NCI-H524 treated with DMSO at 0.1 percent for 48 hours (cell line): ENCODE measurements at places on chromosomes 13 and 19.

GRCh38 chr19:34681478-34681877, 4.0 kb downstream of the ZNF302 start:
- no peak for DNase-seq

- no peak for DNase-seq
Measured at GRCh38 chr19:10538204-10538983, 5.3 kb upstream of the ATG4D start.

GRCh38 chr13:111046590-111047141, 68.4 kb upstream of the ARHGEF7 start:
- DNase-seq, result no peak

DNA sequence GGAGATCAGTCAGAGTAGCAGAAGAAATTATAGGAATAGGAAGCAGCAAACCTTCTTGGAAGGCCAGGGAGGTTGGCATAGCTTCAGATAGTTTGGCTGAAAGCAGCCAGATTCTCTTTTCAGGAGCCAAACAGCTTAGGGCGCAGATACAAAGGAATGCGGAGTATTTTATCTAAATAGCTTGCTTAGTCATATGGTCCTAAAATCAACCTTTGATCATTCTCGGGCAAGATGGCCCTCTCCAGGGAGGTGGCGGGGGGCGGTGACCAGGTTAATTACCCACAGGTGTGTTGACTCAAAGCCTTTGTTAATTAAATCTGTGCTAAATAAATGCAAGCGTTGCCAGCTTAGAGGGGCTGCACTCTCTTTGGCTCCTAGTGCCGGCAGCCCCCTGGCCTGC, 12.5 kb upstream of the NCR1 start:
- no peak for DNase-seq

DNA sequence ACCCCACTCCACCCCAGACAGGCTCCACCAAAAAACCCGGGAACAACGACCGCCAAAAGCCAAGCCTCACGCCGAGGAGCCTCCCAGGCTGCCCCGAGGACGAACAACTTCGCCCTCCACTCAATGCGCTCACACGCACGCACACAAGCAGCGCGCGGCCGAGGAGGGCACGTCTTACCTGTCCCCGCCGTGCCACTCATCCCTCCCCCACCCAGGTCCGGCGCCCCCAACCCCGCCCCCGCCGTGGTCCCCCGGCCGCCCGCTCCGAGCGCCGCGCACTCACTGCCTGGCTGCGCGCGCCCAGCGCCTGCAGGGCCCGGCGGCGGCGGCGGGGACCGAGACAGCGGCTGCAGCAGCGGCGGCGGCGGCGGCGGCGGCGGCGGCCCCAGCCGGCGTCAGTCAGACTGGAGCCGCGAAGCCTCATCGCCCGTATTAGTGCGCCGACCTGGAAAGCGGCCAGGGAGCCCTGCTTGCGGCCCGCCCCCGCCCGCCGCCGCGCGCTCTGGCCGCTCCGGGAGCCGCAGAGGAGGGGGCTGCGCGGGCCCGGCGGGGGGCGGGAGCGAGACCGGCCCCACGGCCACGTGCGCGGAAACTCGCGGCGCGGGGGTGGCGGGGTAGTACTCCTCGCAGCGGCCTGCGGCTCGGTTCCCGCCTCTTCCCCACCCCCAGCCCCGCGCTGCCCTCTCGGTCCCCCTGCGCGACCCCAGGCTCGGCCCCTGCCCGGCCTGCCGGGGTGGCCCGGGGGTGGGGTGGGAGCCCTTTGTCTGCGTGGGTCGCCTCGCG, at the start of gene SMAD9:
Gene SMAD9, minus strand, starts transcription at position 406 of the 783 bp plus-strand sequence. CDS start 40,549 bp downstream, outside the sequence.
- no peak for DNase-seq

DNA sequence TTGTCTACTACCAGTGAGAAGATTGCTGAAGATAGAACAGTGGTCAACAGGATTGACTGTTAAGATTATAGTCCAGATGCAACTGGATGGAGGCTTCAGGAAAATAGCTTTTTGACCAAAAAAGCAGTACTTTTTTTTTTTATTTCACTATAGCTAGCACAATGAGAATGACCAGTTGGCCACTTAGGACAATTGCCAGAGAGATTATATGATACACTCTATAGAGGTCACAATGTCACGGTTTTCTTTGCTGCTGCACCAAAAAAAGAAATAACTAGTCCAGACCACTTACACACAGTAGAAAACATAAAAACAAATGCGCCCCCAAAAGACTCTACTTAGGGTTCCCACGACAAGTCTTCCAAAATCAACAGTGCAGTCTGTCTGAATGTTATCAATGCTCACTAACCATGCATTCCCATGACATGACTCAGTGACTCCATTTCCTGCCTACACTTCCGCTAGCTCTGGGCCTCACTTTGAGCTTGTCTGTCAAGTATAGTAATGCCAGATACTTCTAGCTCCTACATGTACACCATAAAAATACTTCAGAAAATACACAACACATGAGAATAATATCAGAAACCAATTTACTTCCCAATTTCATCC, 209.1 kb upstream of the STARD13 start:
- no peak for DNase-seq

- no peak for DNase-seq
Measured at GRCh38 chr19:36573895-36574720, 1.0 kb upstream of the ZNF529 start.

DNA sequence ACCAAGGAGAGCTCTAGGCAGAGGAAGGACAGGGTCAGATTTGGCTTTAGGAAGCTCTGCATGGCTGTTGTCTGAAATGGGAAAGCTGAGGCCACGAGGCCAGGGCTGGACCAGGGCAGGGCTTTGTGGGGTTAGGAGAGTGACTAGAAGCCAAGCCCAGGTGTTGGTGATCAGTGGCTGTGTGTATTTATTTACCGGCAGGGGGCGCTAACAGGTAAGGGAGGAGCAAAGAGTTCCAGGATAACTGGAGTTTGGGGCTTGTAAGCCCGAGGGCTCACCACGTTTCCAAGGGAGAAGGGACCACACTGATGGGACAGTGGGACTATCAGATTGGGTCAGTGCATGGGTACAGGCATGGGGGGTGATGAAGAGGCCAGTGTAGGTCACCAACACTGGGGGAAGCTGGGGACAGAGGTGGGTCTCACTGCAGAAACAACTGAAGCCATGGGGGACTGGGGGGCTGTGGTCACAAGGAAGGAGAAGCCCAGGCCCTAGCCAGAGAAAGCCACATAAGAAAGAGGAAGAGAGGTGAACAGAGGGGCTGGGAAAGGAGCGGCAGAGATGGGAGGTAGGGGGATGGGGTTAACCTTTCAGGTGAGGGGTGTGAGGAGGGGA, 3.9 kb downstream of the TMEM147 start:
- no peak for DNase-seq

DNA sequence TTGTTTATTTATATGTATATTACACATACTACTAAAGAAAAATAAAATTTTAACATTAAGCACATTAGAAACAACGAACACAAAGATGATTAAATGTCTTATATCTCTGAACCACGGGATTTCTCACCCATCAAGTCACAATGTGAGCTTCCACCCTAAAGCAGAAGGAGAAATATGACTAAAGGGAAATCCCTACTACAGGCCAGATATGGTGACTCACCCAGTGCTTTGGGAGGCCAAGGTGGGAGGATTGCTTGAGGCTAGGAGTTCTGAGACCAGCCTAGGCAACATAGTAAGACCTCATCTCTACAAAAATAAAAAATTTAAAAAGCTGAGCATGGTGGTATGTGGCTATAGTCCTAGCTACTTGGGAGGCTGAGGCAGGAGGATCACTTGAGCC, 24.6 kb downstream of the DCT start:
- no peak for DNase-seq

DNA sequence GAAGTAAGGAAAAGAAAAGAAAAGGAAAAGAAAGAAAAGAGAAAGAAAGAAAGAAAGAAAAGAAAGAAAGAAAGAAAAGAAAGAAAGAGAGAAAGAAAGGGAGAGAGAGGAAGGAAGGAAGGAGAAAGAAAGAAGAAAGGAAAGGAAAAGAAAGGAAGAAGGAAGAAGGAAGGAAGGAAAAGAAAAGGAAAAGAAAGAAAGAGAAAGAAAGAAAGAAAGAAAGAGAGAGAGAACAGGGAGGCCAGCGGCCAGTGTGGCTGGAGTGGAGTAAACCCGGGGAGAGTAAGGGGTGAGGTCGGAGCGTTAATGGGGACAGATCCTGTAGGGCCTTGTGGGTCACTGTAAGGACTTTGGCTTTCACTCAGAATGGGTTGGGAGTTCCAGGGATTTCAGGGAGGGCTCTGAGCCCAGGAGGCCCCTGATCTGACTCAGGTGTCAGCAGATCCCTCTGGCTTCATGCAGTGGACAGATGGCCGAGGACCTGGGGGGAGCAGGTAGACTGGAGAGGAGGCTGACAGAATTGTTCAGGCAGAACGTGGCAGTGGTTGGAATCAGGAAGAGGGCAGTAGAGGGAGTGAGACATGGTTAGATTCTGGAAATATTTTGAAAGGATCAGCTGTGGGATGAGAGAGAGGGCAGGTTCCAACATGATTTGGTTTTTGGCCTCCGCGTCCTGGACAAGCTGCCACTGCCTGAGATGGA, 19.8 kb upstream of the FXYD3 start:
- DNase-seq, result peak; percentile 10

DNA sequence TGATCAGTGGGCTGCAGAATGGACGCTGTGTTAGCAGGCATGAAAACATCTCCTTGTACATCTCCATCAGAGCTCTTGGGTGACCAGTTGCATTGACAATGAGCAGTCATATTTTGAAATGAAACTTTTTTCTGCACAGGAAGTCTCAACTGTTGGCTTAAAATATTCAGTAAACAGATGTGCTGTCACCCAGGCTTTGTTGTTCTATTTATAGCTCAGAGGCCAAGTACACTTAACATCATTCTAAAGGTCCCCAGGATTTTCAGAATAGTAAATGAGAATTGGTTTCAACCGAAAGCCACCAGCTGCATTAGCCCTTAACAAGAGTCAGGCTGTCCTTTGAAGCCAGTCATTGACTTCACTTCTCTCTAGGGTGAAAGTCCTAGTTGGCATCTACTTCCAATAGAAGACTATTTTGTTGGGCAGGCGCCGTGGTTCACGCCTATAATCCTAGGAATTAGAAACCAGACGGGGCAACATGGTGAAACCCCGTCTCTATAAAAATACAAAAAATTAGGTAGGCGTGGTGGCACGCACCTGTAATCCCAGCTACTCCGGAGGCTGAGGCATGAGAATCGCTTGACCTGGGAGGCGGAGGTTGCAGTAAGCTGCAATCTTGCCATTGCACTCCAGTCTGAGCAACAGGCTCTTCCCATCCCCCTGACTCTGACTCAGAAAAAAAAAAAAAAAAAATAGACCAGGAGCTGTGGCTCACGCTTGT, 7.9 kb upstream of the PDE4A start:
- DNase-seq, result no peak

GRCh38 chr19:54137699-54138488, at the start of gene CNOT3:
TSS of gene CNOT3 (plus strand) at chr19:54137762. CDS start at chr19:54142979, 5,217 bp downstream.
- no peak for DNase-seq

GRCh38 chr13:37681281-37682032, 82.9 kb upstream of the POSTN start:
- DNase-seq, result no peak

DNA sequence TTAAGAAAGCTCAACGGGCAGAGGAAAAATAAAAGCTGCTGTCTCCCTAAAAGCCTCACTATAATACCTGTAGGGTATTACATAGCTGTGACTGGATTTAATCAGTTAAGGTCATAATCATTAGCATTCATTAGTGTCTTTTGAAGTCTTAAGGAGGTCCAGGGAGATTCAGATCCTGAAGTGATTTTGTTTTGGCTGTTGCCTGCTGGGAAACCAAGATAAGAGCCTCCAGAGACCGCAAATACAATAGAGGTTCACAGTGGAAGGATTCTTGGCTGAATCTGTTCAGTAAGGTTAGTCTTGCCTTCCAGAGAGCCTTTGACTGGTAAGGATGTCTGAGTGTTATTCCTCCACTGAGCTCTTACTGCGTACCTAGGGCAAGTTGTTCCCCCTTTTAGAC, 54.0 kb upstream of the TNFRSF19 start:
- DNase-seq, result no peak

DNA sequence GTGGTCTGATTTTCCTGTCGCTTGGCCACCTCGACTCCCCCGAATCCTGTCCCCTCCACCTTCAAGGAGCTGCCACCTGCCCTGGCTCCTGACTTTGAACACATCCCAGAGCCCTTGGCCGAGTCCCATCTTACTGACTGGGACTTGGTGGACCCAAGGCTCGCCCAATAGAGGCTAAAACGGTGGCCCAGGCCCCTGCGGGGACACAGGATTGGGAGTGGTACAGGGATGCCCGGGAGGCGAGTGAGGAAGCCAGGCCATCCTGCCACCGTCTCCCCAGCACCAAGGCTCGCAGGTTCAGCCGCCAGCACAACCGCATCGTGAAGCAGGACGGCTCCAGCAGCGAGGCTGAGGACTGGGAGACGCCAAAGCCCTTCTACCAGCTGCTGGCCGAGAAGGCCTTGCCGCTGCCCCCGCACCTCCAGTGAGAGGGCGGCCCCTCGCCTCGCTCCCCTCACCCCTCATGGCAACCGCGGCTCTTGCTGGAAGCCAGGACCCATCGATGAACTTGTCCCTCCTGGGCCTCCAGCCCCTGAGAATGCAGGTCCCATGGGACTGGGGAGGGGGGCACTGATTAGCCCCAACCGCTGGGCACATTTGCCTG, 5.3 kb downstream of the SIX5 start:
- DNase-seq, result no peak

DNA sequence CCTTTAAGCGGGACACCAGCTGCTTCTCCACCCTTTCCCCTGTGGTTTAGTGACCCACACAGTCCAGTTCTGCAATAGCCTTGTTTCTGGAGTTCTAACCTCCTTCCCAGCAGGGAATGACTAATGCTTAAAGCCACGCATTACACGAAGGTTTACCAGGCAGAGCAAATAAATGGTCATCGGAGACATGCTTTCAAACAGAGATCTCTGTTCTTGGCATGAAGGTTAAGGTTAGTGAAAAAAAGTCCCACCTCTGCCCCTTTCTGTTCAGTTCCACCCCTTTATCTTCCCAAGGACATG, 25.3 kb upstream of the MEDAG start:
- no peak for DNase-seq

- no peak for DNase-seq
Measured at GRCh38 chr13:107961849-107962608, 253.3 kb downstream of the LIG4 start.

DNA sequence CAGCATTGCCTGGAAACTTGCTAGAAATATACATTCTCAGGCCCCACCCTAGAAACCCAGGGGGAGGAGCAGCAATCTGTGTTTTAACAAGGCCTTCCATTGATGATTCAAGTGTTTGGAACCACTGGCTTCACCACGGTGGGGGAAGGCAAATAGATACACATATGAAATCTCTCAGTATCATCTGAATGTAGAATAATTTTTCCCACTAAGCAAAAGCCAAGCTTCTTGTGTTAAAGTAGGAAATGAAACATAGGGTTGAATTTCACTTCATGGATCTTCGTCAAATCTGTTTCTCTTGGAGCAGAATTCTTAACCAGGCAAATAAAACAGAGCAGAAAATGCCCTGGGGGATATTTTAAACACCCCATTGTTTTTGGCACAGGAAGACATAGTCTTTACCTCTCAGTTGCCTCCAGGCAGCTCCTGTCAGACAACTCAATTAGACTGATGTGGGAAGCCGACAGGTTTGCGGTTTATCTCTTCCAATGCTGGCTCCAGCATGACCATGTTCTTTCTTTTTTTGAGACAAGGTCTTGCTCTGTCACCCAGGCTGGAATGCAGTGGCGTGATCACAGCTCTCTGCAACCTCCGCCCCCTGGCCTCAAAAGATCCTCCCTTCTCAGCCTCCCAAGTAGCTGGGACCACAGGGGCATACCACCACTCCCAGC, 213.0 kb downstream of the FOXO1 start:
- no peak for DNase-seq
